ENCODE measurements at places on chromosomes 13 and 19.

DNA sequence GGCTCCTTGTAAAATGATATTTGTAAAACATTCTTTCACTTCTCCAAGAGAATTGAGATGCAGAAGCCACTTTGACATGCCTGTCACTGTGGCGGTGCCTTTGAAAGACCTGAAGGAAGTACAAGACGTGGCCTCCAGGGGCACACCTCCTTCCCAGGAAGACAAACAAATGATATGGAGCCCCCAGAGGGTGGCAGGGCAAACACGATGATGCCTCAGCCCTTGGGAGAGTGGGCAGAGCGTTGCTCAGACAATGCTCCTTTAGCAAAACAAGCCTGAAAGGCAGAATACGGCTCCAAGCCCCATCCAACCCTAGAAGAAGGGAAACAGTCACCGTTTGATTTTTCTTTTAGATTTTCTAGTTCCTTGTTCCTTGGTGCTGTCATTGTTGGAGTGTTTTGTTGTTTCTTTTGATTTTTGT lies 9.2 kb upstream of the ATP12A start:
- DNase-seq = no peak

- DNase-seq = no peak
Measured at GRCh38 chr19:18894254-18895037, 1.5 kb downstream of the CERS1 start.

- no peak for DNase-seq
Measured at GRCh38 chr13:27919934-27920676, at the start of gene PDX1. TSS of gene PDX1 (plus strand) at chr13:27920000. CDS start at chr13:27920139, 139 bp downstream.

DNA sequence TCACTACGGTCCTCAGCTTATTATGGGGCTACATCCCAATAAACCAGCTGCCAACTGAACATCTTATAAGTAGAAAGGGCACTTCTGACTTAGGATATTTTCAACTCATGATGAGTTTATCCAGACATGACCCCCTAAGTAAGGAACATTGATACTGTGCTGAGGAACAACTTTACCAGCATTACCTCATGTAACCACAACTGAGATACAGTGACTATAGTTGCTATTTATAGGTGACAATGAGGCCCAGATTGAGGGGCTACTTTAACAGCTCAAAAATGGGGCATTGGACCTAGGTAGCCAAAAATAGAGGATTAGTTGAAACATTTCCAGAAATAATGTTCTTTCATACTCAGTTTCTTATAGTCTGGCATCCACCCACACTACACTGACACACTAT lies 26.8 kb downstream of the SKA3 start:
- DNase-seq = no peak

GRCh38 chr13:41960637-41961465 lies at the start of gene VWA8:
TSS of gene VWA8 (minus strand) at chr13:41961109. CDS start at chr13:41961015, 94 bp downstream.
- peak; percentile 84 for DNase-seq

DNA sequence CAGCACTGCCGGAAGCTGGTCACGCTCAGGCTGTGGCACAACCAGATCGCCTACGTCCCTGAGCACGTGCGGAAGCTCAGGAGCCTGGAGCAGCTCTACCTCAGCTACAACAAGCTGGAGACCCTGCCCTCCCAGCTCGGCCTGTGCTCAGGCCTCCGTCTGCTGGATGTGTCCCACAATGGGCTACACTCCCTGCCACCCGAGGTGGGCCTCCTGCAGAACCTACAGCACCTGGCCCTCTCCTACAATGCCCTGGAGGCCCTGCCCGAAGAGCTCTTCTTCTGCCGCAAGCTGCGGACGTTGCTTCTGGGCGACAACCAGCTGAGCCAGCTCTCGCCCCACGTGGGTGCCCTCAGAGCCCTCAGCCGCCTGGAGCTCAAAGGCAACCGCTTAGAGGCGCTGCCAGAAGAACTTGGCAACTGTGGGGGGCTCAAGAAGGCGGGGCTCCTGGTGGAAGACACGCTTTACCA lies 3.2 kb upstream of the MAP2K7 start:
- no peak for DNase-seq

- DNase-seq = no peak
Measured at GRCh38 chr19:5148794-5149190, 179.9 kb downstream of the KDM4B start.

DNA sequence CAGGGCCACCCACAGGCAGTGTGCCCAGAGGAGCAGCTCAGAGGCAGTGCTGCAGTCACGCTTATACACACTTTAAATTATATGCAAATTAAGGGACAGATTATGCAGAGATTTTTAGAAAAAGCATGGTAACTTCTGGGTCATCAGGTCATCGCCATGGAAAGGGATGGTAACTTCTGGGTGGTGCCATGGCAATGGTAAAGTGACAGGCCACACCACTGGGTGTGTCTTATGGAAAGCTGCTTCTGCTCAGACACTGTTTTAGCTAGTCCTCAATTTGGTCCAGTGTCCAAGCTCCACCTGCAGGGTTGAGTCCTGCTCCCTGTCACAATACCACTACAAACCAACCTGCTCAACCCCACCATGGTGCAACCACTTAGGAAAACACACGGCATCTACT lies 29.9 kb upstream of the LSM14A start:
- no peak for DNase-seq

- peak; percentile 43 for DNase-seq
Measured at GRCh38 chr19:55656988-55657747, 2.3 kb downstream of the U2AF2 start.

GRCh38 chr13:27599845-27600553 lies 20.3 kb downstream of the LNX2 start:
- DNase-seq = no peak

GRCh38 chr13:53907891-53908290 lies 879.3 kb downstream of the OLFM4 start:
- DNase-seq = no peak

- no peak for DNase-seq
Measured at GRCh38 chr19:14164724-14165493, 28.5 kb upstream of the ASF1B start.

DNA sequence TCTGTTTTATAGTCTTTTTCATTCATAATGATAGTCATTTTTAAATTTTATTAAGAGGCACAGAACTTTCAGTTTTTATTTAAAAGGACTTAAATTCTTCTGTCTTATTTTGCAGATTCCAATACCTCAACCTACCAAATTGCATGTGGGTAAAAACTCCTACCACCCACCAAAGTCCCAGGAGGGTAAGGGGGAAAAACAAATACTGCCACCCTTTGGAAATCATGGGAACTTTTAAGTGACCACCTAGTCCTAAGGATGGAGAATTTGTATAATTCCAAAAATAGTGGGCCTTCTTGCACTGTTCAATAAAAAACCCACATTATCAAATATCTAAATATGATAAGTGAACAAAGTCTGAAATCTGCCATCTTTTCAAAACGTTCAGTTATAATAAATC lies 9.7 kb downstream of the SUPT20H start:
- no peak for DNase-seq

DNA sequence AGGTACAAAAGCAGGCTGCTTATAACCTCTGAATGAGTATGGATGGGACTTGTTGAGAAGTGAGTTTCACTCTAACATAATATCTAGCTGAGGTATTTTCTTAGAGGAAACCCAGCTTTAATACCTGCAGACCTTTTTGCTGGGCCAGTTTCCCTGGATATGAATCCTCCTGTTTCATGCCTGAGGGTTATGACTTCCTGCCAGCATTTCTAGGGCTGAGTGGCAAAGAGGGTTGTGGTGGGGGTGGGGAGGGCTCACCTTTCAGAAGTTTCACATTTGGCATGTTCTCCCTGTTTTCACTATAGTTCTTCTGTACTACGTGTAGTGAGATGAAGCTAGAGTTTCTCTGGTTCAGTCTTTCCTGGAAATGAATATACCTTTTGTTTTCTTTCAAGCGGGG lies 73.7 kb downstream of the LACC1 start:
- DNase-seq = no peak

DNA sequence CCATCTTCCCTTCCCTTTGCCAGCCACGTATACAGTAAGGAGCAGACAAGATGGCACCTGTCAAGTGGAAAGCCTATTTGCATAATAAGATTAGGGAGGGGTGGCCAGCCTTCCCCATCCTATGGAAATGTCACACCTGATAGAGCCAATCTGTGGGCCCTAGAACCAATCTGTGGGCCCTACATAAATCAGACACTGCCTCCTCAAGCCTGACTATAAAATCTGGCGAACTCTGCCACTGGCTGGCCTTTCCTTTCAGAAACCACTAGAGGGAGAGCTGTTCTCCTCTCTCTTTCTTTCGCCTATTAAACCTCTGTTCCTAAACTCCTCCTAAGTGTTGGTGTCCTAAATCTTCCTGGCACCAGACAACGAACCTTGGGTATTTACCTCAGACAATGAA lies 231.5 kb upstream of the KLHL1 start:
- DNase-seq = no peak

DNA sequence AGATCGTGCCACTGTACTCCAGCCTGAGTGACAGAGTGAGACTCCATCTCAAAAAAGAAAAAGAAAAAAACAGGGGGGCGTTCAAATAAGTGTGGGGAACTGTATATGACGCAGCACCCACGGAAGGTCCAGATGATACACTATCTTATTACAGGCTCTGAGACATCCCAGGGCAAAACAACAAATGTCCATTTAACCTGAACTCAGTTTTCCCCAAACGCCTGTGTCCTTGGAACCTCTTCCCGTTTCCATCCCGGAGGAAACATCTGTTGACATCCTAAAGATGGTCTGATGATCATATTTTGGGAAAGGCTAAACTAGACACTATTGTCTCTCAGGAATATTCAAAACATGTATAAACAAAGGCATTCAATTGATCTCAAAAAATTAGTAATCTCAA lies 72.4 kb downstream of the COL4A1 start:
- DNase-seq = no peak

GRCh38 chr13:64756621-64757020 lies 2473.5 kb downstream of the PCDH9 start:
- no peak for DNase-seq

DNA sequence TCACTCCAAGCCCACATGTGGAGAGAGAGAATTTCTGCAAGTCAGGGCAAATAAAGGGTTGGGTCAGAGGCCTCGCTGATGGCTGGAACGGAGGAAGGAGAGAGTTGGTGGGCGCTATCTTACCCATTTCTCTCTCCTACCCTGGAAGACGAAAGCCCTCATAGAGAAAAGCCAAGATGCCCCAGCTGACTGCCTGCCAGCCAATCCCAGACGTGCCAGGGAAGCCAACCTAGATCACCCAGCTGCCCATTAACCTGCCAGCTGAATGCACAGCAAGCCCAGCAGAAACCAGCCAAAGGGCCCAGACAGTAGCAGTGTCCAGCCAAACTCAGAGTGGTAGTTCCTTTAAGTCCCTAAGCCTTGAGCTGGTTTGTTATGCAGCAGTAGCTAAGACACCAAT lies 167.0 kb upstream of the ZNF507 start:
- DNase-seq = no peak

- DNase-seq = no peak
Measured at GRCh38 chr13:39516096-39516495, 86.9 kb downstream of the LHFPL6 start.

GRCh38 chr19:33780746-33781145 lies 15.9 kb upstream of the KCTD15 start:
- no peak for DNase-seq

DNA sequence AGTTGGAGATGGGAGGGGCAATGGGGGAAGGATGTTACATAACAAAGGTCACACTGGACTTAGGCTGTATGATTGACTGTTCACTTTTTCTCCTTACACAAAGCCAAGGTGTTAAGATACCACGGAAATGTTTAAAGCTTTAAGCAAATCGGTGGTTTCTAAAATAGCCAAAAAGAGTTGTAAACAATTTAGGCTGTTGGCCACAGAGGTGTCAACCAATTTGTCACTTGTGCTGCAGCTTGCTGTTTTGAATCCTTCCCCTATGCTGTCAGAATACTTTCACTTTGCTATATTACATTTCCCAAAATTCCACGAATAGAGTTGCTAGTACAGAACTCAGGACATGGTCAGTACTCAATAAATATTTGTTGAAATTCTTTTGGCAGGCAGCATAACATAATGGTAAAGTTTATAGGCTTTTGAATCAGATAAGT lies 149.3 kb downstream of the VWA8 start:
- no peak for DNase-seq

- DNase-seq = no peak
Measured at GRCh38 chr13:46615888-46616531, 63.0 kb downstream of the LRCH1 start.

GRCh38 chr19:8506402-8506957 lies 4.0 kb upstream of the PRAM1 start:
- DNase-seq = no peak

GRCh38 chr19:1847348-1847683 lies 967 bp downstream of the REXO1 start:
- no peak for DNase-seq

DNA sequence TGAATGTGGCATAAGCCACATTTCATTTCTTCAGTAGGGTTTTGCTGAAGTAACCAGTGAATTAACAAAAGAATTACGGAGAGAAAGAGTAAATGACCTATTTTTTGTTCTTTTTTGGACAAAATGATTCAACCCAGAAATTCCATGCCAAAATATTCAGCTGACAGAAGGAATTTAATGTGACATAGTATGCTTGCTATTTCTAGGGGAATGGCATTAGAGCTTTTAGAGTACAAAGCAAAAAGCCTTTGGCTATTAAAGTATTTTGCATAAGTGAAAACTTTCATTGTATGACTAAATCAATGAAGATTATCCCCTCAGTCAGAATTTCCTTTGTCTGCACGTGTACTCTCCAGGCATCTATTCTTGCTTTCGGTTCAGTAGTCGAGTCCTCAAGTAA lies 465.3 kb downstream of the COG6 start:
- DNase-seq = no peak

GRCh38 chr19:45499196-45500180 lies 1.2 kb downstream of the PPM1N start:
- no peak for DNase-seq

GRCh38 chr13:30093236-30093635 lies 214.1 kb downstream of the KATNAL1 start:
- no peak for DNase-seq

- no peak for DNase-seq
Measured at GRCh38 chr19:440391-441212, 20.2 kb downstream of the SHC2 start.

DNA sequence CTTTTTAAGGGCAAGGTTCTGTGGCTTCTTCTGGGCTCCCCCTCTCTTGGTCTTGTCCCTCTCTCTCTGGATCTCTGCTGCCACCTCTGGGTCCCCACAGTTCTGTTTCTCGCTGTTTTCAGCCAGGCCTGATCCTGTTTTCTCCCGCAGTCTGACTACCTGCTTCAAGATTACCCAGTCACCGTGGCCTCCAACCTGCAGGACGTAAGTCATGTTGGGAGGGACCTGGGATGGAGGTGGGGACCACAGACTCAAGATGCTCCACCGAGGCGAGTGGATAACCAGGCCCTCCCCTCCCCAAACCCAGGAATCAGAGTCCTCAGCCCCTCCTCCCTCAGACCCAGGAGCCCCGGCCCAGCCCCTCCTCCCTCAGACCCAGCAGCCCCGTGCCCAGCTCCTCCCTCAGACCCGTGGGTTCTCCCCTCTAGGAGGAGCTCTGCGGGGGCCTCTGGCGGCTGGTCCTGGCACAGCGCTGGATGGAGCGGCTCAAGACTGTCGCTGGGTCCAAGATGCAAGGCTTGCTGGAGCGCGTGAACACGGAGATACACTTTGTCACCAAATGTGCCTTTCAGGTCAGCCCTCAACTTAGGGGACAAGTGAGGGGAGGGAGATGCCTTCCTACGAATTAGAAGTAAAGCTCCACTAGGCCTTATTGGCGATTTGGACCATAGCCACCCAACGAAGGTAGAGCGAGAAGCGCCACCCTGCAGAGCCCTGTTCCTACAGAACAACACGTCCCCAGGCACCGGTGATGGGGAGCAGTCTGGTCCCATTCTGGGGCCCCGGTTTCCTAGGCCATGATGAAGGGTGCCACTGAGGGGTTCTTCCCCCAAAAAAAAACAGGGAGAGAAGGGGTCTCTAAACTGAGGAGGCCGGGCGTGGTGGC lies 2.2 kb downstream of the FLT3LG start:
- DNase-seq = peak; percentile 60

GRCh38 chr13:110714797-110715394 lies 1.4 kb downstream of the ING1 start:
- DNase-seq = peak; percentile 60

Data from HL-60 (cell line).